ENCODE measurements at places on chromosomes 6 and 20. TPM values are rescaled to one million over a fixed set of nuclear protein-coding genes. Genes with fewer than 3 reads are reported as not detected.
A peak's percentile ranks its signal among the peaks of the same experiment; 100 is the strongest.

Gene HNF4A
- total RNA-seq: not detected

Gene TPX2
- 1.4 TPM for total RNA-seq

Gene GABBR1
- total RNA-seq: 17.8 TPM

- ATAC-seq: no peak
Measured at GRCh38 chr6:131065112-131065823, 2.2 kb upstream of the EPB41L2 start.

DNA sequence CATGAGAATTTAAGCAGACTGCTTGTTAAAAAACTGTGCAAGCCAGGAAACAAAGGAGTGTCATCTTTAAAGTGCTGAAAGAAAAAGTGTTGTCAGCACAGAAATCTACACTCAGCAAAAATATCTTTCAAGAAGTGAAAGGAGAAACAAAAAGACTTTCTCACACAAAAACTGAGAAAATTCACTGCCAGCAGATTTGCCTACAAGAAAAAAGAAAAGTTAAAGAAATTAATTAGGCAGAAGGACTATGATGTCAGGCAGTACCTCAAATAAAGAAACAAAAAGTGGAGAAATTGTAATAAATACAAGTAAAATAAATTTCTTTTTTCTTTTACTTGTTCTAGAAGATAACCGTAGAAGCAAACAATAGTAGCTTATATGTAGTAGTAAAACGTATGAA is 171.6 kb upstream of the CEP162 start:
- ATAC-seq: no peak

GRCh38 chr20:53915446-53916172 is 154.8 kb downstream of the BCAS1 start:
- ATAC-seq: peak; percentile 84

DNA sequence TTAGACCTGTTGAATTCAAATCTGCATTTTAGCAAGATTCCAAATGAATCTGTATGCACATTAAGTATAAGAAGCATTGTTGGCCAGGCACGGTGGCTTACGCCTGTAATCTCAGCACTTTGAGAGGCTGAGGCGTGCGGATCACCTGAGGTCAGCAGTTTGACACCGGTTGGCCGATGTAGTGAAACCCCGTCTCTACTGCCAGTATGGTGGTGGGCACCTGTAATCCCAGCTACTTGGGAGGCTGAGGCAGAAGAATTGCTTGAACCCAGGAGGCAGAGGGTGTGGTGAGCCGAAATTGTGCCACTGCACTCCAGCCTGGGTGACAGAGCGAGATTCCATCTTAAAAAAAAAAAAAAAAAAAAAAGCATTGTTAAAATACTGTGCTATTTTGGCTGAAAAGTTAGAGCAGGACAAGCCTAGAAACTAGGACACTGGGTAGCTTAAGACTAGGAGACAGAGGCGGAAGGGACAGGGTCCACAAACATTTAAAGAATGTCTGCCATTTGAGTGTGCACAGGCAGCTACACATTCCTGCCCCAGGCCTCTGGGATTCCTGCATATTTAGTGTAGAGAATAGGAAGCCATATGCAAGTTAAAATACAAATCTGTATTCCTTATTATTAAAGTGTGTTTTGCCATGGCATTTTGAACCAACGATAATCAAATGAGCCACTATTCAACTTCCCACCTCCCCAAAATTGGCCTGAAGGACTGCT is 45.1 kb upstream of the EEF1A1 start:
- no peak for ATAC-seq

- ATAC-seq: no peak
Measured at GRCh38 chr20:32775336-32775991, 13.3 kb downstream of the DNMT3B start.

DNA sequence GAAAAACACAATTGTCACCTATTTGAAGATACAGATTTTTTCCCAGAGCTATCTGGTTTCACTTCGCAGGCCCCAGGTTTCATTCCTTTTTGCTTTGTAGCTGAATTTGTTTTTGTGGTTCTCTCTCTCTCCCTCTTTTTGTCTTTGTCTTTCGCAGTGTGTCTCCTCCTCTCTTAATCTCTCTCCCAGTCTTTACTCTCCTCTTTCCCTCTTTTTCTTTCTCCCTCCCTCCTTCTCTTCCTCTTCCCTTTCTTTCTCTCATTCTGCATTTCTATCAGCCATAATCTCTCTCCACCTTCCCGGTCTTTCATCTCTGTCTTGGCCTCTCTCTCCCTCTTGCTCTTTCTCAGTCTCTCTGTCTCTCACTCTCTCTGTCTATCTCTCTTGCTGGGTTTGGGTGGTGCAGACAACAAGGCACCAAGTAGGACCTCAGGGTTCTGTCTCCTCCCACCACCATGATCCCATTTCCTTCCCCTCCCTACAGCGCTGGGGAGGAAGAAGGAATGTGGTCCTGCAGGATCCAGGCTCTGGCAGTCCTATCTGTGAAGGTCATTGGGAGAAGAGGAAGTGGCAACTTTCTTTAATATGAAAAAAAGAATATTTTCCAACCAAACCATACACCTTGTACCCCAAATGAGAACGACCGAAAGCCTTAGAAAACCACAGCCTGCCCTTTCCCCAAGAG is 63.2 kb downstream of the BANF2 start:
- no peak for ATAC-seq

GRCh38 chr6:13303668-13304017 is 24.7 kb downstream of the TBC1D7 start:
- ATAC-seq: peak; percentile 57

DNA sequence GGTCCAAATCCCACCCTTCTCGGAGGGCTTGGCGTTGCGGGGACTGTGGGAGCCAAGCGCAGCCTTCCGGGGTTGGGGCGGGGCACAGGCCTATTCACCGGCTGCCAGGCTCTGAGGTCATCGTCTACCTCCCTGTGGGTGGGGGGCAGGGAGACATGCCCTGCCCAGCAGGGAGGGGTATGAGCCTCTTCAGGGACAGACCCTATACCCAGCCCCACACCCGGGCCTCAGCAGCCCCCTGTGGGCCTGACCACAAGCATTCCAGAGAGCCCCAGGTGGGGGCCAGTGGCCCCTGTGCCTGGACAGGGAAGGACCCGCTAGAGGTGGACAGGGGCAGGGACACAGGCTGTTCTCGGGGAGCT is 11.6 kb downstream of the LAMA5 start:
- no peak for ATAC-seq

GRCh38 chr6:51513891-51514747 is 573.3 kb downstream of the PKHD1 start:
- ATAC-seq: no peak

GRCh38 chr20:53247468-53248103 is 275.4 kb downstream of the TSHZ2 start:
- no peak for ATAC-seq

- no peak for ATAC-seq
Measured at GRCh38 chr6:148416330-148416965, 73.8 kb downstream of the SASH1 start.

- ATAC-seq: no peak
Measured at GRCh38 chr6:93849857-93850256, 430.5 kb upstream of the EPHA7 start.

DNA sequence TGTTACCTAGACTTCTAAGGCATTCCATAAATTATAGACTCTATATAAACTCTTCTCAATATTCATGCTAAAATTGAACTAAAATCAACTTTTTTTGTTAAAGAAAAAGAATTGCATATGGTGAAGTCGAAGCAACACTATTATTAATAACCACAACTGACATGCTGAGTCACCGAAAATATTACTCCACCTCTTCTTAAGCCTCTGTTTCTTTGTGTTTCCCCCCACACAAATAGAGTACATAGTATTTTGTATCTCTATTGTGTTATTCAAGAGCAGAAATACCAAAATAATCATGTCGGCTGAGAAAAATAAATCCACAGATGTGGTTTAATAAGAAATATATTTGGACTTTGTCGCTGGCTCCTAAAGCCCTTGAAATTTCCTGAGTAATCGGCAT is 23.8 kb downstream of the TFB1M start:
- no peak for ATAC-seq

DNA sequence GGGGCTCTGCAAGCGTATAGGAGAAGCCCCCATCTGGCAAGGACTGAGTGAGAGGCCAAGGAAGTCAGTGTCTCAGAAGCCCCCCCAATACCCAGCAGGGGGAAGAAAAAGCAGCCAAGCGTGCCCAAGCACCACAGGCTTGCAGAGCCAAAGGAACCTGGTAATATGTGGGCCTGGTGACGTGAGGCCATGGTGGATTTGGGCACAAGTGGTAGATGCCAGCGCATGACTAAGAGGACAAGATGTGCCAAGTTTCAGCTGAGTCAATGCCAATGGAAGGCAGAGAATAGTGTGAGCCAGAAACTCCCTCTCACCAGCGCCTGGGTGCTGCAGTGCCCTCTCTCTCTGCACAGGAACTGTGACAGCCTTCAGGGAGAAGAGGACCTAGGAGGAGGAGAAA is 110.0 kb downstream of the QRSL1 start:
- ATAC-seq: no peak

Measured in gastroesophageal sphincter (tissue), 4 donors.